ENCODE measurements at places on chromosomes 6 and 20. TPM values are rescaled to one million over a fixed set of nuclear protein-coding genes. Genes with fewer than 3 reads are reported as not detected.

SIRPB1 gene
- 1.4 TPM for total RNA-seq

KIF16B gene
- total RNA-seq: 6.0 TPM

RARS2 gene
- 31.6 TPM for total RNA-seq

HSPA1A gene
- total RNA-seq: 67.0 TPM

SCRT2 gene
- not detected for total RNA-seq

SUMO4 gene
- not detected for total RNA-seq

FBXO30 gene
- total RNA-seq: 9.2 TPM

ALDH8A1 gene
- 9.3 TPM for total RNA-seq

DUSP15 gene
- total RNA-seq: 4.5 TPM

- no peak for DNase-seq
Measured at GRCh38 chr20:50460608-50461267, 49.4 kb upstream of the PTPN1 start.

DNA sequence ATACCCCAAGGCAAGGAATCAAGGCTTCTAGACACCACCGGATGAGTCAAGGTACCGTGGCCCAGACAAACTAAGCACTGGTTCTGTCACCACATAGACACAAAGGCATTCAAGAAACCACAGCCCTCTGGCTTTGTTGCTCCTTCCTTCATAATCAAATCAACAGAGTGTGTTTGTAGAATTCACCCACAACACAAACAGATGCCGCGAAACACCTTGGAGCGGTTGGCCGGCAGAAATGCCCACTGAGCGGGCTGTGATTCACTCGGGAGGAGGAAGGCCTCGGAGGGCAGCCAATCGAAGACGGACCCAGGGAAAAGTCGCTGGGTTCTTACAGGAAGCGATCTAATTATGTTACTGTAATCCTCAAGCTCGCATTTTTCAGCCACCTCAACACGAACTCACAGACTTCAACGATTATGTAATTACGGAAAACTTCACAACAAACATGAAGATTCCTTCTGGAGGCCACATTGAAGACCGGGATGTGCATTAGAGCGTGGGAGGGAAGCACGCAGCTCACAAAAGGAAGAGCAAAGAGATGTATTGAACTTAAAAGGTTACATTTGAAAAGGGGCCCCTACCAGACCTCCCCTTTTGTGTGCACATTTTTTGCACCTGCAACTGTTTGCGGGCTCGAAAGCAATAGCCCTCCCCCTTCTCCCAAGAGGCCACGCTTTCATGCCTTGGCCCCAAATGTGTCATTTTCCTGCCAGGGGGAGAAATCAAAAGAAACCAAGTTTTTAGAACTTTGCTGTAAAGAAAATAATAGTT, 184.7 kb upstream of the PREP start:
- DNase-seq: no peak

GRCh38 chr6:144264270-144265060, 20.7 kb upstream of the UTRN start:
- DNase-seq: peak; percentile 88

DNA sequence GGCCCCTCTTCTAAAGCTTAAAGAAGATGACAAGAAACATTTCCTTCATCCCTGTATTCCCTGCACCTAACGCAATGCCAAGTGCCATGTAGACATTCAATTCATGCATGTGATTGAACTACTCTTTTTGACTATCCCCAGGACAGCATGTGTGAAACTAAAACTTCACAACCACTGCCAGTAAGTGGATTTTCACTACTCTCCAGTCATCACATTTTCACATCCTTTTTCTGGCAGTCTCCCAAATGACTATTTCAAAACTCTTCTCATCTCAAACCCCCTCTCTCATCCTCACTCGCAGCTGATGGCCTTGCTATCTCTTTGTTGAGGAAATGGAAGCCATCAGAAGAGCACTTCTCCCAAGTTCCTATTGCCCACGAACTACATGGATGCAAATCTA, 122.6 kb downstream of the OPRM1 start:
- DNase-seq: no peak

DNA sequence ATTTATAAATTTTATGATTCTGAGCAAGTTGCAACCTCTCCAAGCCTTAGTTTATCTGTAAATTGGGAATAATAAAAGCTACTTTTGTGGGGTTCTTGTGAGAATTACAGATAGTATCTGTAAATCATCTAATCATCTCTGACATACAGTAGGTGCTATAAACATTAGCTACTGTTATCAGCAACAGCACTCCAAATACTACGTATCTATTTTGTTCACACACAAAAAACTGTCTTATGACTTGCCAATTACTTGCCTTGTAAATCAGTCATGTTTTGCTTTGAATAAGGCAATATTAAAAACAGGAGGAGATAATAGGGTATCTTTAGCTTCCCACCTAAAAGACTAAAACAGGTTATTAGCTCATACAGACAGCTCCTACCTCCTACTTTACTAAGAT, 36.7 kb downstream of the DTNBP1 start:
- no peak for DNase-seq

DNA sequence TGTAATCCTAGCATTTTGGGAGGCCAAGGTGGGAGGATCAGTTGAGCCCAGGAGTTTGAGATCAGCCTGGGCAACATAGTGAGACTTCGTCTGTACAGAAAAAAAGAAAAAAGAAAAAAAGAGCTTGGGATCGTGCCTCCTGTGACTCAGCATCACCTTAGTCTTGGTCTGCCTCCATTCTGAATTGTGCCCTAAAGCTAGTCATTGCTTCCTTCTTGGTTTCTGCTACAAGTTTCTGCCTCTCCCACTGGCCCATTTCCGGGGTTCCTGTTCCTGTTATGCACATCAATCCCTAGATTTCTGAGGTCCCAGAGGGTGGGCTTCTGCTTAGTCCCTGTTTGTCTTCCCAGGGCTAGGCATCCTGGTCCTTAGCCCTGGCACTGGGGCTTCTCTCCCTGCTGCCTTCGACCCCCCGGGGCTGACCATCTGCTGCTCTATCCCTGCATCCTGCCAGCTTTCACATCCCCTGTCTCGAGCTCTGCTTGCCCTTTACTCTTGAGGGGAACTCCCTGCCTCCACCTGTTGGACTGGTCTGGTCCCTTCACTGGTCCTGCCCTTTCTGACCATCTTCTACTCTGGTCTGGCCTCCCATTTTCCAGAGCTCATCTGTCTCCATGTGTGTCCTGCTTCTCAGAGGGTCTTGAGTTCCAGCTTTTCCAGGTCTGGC, 77.5 kb upstream of the ESR1 start:
- no peak for DNase-seq

DNA sequence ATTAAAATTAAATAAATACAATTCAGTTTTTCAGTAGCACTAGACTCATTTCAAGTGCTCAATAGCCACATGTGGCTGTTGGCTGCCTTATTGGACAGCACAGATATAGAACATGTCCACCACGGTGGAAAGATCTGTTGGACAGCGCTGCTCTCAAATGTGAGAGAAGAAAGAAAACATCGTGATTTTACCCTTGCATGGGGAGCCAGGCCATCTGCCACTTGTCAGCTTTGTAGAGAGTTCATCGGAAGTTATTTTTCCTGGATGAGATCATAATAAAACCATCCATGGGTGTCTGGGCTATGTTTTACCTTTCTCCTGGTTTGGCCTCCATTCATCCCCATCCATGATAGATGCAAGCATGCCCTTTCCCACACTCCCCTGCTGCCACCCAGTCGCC, 5.8 kb upstream of the KIF3B start:
- DNase-seq: no peak

DNA sequence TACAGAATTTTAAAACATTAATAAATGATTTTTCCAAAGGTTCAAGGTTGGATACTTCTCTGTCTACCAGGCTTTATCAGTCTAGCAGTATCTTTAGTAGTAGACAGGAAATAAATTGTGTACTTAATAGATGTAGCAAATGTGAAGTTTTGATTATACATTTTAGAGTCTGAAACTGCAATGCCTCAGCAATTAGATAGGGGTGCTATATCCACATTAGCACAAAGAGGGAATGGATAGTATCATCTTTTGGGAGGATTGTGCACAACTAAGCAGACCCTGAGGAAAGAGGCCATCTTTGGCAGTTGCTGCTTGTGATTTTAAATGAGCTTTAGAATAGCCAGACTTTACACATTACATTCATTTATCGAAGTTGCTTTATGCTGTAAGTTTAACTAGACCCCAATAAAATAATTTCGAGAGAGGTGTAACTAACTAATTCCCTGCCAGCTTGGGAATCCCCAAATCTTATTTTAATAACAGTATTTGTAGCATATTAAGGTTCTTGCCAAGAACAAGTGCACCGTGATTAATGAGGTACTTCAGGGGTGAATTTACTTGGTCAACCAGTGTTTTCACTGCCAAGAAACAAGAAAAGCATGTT, 2.8 kb downstream of the KCNQ5 start:
- DNase-seq: no peak

DNA sequence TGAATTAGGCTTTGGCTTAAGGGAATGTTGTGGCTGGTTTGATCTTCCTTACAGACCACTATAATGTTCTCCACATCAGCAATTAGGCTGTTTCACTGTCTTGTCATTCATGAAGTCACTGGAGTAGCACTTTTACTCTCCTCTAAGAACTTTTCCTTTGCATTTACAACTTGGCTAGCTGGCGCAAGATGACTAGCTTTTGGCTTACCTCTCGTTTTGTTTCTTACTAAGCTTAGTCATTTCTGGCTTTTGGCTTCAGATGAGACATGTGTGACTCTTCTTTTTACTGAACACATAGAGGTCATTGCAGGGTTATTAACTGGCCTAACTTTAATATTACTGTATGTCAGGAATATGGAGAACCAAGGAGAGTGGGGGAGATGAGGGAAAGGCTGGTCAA, 143.2 kb downstream of the PTCHD4 start:
- no peak for DNase-seq

GRCh38 chr6:154206141-154206540, 150.5 kb downstream of the IPCEF1 start:
- DNase-seq: no peak

DNA sequence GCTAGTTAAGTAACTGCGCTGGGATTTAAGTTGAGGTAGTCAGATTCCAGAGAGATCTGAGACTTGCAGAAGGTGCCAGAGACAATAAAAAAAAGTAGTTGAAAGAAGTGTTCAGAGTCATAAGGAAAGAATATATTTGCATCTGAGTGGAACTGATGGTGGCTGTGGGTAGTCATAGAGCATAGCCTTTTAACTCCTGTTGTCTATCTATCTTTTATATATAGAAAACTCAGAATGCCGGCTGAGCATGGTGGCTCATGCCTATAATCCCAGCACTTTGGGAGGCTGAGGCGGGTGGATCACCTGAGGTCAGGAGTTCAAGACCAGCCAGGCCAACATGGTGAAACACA, 62.0 kb downstream of the CARMIL1 start:
- no peak for DNase-seq

GRCh38 chr6:46058951-46059350, 43.3 kb upstream of the CLIC5 start:
- no peak for DNase-seq

- no peak for DNase-seq
Measured at GRCh38 chr20:22927537-22927936, 107.6 kb upstream of the SSTR4 start.

DNA sequence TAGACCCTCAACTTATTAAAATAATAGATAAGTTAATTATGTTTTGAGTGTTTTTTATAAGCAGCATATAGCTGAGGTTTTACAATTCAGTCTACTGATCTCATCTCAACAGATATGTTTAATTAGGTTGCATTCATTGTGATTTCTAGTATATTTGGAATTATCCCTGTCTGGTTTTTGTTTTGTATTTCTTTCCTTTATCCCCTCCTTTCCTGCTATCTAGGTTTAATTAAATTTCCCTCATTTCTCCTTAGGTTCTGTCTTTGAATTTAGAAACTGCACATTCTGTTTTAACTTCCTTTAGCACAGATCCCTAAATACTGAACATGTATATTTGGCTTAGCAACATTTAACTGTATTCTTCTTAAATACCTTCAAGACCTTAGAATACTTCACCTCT, 4.9 kb upstream of the SUMO4 start:
- DNase-seq: no peak

GRCh38 chr20:25058847-25059810, 1.2 kb upstream of the ACSS1 start:
- DNase-seq: no peak

DNA sequence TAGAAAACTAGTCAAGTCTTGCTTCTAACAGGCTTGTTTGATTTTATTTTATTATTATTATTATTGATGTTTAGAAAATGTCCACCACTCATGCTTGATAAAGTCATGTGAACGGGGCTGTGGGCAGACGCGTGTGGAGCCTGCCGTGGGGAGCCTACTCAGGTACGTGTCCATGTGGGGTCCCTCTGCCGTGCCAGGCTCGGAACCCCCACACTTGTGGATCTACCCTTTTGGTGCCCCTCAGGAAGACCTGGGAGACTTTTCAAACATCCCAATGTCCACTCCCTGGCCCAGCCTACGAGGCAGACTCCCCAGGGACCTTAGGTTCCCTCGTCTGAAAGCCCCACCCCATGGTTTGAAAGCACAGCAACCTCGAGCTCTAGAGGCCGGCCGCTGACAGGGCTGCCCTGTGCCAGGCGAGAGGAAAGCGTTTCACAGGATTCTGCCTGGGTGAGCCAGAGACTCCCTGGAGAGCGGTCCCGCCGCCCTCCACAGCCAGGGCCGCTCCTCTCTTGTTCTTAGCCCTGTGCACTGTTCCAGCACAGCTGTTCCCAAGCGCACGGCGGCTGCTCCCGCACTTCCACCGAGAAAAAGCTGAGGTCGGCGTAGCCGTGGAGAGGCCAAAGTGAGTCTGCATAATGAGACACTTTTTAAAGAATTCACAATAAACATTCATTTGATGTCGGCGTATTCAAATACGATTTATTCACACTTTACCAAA, 249.7 kb downstream of the TTLL2 start:
- no peak for DNase-seq

DNA sequence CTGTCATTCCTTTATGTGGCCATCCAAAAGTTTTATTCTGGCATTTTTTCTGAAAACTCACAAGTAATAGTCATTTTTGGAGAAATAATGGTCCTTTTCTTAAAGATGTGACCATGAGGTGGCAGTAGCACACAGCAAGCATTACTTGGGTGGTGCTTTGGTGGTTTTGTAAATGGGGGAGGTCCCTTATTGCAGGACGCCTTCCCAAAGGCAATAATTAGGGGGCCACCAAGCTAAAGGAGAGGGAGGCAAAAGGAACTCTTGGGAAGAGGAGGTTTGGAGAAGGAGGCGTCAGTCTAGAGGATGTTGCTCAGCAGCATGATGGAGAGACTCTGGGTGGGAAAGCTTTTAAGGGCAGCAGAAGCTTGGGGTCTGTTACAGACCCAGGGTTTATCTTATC, 422.6 kb upstream of the MMS22L start:
- no peak for DNase-seq

Measured in kidney epithelial cell (primary cell).